CD4-positive, alpha-beta T cell treated with Interleukin-1 beta for 1 hour (primary cell): ENCODE measurements at places on chromosomes 7 and 10.

DNA sequence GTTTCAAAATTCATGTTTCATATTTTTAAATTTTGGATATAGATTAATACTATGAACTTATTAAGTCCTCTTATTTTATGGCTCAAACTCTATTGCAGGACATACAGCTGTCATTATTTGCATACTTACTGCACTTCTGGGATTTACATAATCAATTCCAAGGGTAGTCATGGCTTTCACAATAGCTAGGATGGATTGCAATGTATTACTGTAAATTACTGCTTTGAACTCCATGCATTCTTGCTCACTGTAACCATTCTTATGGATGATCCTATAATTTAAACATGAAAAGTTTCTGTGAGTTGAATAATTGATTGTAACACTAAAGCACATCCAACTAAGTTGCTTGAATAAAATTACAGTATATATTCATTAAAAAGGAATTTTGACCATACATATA, 23.5 kb downstream of the GNAT3 start:
- DNase-seq: no peak

- DNase-seq: no peak
Observed at GRCh38 chr7:98399890-98400541, 874 bp downstream of the BAIAP2L1 start.

GRCh38 chr7:7212612-7213011, 30.3 kb downstream of the C1GALT1 start:
- no peak for DNase-seq

- no peak for DNase-seq
Observed at GRCh38 chr7:106623853-106624252, 37.1 kb downstream of the CCDC71L start.

DNA sequence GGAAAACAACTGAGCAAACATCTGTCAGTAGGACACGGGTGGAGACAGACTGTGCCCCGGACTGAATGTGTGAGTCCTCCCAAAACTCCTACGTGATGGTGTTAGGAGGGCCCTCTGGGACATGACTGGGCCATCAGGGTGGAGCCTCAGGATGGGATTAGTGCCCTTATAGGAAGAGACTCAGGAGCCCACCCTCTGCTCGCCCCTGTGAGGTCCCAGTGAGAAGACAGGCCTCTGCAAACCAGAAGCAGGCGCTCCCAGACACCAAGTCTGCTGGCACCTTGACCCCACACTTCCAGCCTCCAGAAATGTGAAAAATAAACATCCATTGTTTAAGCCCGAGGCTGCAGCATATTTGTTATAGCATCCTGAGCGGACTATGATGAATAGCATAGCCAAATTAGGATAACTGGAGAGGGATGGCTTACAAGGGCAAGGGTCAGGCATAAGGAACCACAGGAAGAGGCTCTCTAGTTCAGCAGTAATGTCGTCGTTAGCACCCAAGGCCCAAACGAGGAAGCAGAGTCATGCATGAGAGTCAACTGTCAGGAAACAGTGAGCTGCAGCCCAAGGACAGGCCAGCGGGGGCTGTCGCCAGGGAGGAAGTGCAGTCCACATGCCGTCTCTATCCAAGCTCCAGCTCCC, 50.6 kb downstream of the PTPRN2 start:
- no peak for DNase-seq

GRCh38 chr10:22713853-22714478, 412 bp downstream of the PIP4K2A start:
- DNase-seq: peak; percentile 36

DNA sequence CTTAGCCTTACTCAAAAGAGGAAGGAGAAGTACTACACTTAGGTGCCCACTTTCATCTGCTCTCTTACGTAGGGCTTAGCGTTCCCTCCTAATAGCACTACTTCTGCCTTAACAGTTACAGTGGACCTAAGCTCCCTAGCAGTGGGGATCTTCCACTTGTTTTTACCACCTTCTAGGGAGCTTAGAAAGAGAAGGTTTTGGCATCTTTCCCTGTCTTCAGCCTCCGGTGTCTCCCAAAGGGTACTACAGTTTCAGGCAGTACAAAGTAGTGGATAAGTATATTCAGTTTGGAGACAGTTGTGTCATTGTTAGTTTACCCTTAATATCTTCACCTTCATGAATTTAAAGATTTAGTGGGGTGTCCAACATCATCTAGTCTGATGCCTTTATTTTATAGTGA, 14.6 kb downstream of the CHRM2 start:
- DNase-seq: no peak

- DNase-seq: no peak
Observed at GRCh38 chr7:136069840-136070529, 92.8 kb upstream of the MTPN start.

GRCh38 chr7:103996639-103997038, 7.2 kb upstream of the RELN start:
- DNase-seq: no peak

DNA sequence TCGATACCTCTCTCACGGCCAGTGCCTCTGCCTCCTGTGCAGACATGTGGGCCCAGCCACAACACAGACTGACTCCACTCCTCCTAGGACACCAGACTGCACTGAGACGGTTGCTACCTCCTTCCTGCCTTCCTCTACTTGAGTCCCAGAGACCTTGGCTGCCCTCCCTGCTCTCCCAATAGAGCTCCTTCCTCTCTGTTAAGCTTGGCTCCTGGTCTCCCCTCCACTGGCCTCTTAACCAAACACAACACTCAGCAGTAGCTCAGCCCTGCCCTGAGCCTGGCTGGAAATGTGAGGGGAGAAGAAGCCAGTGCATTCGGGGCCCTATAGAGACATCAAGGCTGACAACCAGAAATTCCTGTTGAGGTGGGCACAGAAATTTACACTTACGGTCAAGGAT, 102.0 kb downstream of the HTR5A start:
- DNase-seq: no peak

DNA sequence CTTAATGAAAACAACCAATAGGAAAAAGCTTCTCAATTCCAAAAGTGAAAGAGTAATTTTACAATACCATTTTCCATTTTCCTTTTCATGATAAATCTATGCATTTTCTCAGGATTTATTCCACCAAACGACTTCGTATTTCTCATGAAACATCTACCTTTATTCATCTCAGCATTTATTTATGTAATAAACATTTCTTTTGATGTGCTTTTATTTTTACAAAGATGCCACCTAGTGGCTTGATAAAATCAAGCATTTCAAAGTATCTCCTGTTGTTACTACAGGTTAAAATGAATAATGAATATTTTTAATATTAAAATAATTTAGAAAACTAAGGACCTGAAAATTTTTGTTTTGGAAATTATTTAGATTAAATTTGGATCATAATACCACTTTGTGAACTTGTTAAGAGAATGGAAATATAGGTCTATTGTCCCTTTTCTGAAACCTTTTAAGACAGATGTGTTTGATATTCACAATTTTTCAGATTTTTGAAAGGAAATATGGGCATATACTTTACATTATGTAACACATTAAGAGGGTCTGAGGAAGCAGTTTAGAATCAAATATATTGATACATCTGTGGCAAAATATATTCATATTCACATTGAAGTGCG, 2.7 kb upstream of the IQUB start:
- DNase-seq: no peak

DNA sequence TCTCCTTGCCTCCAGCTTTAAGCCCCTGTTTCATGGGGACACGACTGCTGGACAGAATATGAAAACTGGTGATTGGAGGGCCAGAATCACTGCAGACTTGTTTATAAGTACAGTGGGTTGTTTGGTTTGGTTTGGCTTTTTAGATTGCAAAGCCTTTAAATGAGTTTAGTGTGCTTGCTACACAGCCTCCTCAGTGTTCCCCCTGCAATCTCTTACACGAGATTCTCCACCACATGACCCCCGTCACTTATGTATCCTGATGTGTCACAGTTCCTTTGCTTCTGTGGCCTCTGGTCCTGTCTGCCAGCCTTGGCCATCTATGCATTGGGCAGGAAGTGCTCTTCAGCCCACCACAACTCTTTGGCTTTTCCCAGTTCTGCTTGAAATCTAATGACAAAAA, 103.7 kb upstream of the ANKRD1 start:
- no peak for DNase-seq

- no peak for DNase-seq
Observed at GRCh38 chr10:82811621-82812020, 936.6 kb downstream of the NRG3 start.

DNA sequence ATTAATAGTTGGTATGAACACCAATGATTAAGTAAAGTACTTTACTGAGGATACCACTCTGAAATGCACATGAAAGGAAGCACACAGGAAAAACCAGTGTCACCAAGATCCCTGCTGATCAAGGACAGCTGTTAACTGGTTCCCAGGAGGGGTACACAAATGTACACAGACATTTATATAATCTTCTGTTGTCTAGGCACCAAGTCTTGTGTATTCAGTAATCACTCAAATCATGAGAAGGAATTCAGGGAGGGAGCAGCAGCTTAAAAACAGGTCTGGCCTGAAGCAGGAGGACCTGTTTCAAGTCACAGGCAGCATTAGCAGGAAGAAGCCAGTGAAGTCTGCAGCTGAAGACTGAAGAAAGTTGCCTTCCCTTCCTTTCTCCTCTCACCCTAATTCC, 18.7 kb downstream of the MPP7 start:
- DNase-seq: no peak

DNA sequence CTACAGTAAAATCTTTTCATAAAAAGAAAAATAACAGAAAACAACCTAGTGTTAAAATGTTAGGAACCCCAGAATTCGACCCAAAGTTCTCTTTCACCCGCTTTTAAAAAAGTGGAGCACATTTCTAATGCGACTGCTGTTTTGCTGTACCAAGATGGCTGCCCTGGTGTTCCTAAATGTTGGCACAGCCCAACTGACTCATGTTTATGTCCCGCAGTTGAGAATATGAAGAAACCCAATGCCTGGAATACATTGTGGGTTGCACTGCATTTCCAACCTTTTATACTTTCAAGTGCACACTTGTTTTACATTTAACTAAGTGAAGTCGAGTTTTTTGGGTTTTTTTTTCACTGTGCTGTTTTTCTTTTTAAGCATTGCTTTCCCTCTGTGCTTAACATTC, 944 bp downstream of the STEAP1B start:
- no peak for DNase-seq

GRCh38 chr10:5627486-5628044, 38.8 kb downstream of the ASB13 start:
- DNase-seq: no peak

DNA sequence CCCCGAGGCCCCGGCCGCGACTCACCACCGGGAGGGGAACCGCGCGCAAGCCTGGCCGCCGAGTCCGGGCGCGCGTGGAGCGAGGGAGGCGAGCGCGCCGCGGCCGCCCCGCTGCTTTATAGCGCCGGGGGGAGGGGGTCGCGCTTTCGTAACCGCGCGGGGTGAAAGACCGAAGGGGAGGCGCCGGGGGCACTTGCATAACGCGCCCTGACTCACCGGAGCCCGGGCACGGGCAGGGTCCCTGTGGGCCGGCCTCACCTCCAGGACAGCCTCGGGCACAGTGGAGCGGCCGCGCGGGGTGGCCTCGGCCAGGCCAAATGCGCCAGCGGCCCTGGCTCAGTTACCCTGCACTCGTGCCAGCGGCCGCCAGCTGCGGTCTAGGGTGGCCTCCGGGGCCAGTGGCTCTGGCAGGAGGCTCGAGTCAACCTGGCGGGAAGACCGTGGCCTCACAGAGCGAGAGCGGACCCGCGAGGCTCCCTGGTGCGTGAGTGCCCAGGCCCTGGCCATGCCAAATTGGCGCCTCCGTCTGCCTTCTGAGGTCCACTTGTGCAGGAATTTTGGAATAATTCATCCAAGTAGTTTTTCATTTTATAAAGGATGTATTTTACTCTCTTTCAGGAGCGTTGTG, at the start of gene RBP4:
RBP4 (minus strand) TSS at position 90 of the 628 bp plus-strand sequence. CDS start 207 bp downstream, outside the sequence.
- DNase-seq: no peak

- DNase-seq: no peak
Observed at GRCh38 chr10:86210416-86210815, 156.2 kb downstream of the GRID1 start.

DNA sequence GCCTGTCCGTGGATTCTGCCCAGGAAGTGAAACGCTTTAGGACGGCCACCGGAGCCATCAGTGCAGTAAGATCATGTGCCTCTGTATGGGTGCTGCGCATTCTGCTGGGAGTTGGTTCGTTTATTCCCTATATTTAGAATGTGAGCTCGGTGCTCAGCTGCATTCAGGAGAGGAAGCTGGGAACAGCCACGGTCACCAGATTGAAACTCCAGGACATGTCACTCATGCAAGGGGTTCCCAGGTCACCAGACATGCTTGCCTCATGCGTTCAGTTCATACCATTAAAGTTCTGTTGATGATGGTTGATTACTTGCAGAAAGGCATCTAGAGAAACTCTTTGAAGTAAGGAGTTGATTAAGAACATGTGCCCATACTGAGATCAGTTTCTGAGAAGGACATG, 78.1 kb downstream of the TRRAP start:
- no peak for DNase-seq

GRCh38 chr7:90788052-90788451, 191.9 kb downstream of the CDK14 start:
- DNase-seq: no peak

DNA sequence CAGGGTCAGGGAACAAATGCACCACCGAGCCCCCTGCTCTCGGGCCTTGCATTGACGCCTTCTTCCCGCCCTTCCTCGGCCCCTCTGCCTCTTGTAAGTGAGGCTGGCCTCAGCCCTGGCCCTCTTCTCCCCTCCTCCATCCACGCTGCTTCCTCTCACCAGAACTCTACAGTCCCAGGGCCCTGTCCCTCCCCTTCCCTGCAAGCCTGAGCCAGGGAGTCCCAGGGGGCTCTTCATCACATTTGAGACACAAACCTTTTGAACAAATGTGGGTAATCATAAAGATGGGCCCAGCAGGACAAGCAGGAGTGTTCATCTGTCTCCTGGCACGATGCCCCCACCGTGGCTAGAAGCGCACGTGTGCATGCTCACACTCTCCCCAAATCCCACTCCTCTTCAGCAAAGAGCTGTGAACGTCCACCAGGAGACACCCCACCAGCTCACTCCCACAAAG, 57.7 kb downstream of the SLIT1 start:
- no peak for DNase-seq

DNA sequence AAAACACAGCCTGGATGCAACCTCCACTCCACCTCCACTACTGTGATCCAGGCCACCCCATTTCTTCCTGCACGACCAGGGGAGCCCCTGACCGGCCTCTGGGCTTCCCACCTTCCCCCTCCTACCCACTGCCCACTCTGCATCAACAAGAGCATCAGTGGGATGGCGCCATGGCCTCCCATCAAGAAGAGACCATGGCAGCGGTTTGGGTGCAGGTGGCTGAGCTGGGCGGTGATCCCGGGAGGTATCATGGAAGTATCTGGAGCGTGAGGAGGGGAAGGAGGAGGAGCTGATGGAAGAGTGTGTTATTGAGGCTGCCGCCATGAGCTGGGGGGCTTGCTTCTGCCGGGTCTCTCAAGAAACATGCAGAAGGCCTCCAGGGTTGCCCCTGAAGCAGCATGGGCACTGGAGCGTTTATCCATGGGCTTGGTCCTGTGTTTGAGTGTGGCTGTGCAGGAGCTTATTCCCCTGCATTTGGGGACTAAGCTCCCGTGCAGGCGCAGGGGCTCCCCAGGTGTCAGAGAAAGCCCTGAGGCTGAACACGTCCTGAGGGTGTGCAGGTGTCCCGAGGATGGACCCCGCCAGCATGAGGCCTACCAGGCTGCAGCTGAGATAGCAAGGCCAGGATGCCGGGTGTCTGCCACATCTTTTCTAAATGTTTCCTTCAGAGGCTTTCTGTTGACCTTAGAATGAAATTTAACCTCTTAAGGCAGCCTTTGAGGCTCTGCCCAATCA, 99.2 kb upstream of the PCBD1 start:
- no peak for DNase-seq

- no peak for DNase-seq
Observed at GRCh38 chr10:51121861-51122260, 47.6 kb downstream of the PRKG1 start.

- no peak for DNase-seq
Observed at GRCh38 chr10:119113751-119114732, 10.1 kb downstream of the DENND10 start.
